ENCODE measurements at places on chromosomes 2 and 18.

GRCh38 chr2:20115902-20116301 is 64.5 kb upstream of the LAPTM4A start:
- DNase-seq: no peak

DNA sequence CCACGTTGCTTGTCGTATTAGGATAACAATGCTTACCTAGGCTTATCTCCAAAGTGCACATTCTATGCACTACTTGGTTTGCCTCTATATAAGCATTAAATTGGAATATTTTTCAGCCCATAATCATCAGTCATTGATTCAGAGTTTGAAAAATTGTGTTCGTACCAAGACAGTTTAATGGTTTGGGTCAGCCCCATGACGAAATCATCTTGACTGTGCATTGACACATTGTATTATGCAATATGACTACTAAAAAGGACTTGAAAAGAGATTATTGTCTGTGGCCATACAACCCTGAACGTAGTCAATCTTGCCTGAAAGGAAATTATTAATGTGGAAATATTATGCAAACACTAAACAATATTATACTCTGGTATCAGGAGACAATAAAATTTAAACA is 141.3 kb downstream of the EML6 start:
- DNase-seq: no peak

DNA sequence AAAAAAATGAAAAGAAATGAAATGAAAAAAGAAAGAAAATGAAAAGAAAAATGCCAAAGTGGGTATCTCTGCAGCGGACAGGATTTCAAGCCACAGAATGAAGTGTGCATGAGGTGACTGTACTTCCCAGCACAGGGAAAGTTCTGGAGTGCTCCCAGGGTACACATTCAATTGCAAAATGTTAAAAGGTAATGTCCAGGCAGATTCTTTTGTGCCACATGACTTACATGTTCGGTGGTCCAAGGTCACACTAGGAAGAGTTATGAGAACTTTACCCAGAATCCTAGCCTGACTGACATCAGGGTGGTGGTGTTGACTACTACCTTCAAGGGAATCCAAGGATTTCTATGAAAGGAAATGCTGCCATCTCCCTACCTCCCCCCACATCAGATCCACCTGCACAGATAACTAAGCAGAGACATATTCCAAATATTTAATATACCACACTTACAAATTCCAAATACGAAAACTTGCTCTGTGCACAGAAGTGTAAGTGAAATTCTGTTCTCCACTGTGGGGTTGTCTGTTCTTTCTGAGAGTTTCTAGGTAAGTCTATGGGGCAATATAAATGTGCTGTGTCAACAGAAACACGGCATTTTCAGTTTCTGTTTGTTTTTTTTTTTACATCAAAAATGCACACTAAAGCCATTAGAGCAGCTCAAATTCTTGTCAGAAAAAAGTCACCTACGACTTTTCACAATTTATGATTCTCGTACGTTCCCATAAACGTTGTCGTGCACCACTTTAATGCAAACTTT is 56.6 kb downstream of the CABYR start:
- no peak for DNase-seq

- DNase-seq: no peak
Measured at GRCh38 chr18:28729321-28729720, 552.4 kb upstream of the CDH2 start.

GRCh38 chr2:151422917-151423439 is 13.3 kb downstream of the RIF1 start:
- DNase-seq: no peak

DNA sequence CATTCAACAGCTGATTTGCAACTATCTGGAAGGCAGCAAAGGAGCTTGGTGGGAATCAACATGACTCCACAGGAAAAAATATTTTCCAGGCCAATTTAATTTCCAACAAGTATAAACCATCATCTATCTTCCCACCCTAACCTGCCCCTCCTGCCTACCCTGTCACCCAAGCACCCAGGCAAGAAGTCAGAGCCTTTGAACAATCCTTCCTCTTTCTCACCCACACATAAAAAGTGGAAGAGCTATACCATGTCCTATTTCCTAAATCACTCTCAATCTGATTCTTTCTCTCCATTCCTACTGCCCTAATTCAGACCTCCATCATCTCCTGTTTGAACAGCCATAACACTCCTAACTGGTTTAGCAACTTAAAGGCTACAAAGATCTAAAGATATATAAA is 12.7 kb downstream of the SPIRE1 start:
- DNase-seq: no peak

- DNase-seq: no peak
Measured at GRCh38 chr2:173160618-173161017, 85.0 kb downstream of the MAP3K20 start.

- DNase-seq: no peak
Measured at GRCh38 chr2:28620291-28620793, 124.5 kb downstream of the PLB1 start.

GRCh38 chr2:173394091-173394974 is 39.7 kb downstream of the CDCA7 start:
- no peak for DNase-seq

GRCh38 chr2:218882461-218882816 is 1.8 kb downstream of the WNT10A start:
- DNase-seq: no peak

DNA sequence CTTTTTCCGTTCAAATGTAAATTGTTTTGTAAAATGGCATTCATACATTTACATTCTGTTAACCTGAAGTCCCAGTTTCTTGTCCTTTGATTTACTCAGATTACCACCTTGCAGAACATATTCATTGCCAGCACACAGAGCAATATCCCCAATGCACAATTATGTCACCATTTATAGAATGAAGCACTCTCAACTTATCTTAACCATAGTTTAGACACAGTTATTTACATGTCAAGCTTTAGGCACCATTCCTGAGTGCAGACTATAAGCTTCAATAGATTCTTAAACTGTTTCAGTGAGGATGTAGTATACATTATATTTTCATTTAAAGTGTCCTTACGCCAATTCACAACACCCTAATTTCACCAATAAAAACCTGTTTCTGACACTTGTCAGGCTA is 1977.9 kb downstream of the SUCLG1 start:
- DNase-seq: no peak

GRCh38 chr2:126909366-126909765 is 10.7 kb downstream of the TEX51 start:
- DNase-seq: no peak

GRCh38 chr2:120740765-120741524 is 5.3 kb downstream of the GLI2 start:
- DNase-seq: no peak

DNA sequence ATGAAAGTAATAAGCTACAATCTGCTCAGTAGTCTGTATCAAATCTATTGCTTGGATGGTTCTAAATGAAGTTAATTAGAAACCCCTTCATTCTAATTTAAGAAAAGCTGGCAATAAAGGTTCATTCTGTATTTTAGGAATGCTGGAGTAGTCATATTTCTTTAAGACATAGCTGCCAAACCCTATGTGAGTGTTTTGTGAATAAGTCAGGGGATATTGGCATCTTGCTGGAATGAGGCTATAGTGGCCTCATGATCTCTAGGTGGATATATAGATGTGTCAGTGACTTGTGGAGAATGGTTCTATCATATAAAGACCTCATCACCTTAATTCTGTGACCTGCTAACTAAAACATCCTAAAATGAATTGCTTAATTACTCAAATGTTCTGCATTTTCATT is 196.3 kb downstream of the PDE1A start:
- no peak for DNase-seq

- DNase-seq: no peak
Measured at GRCh38 chr2:215712871-215713790, 277.3 kb upstream of the FN1 start.

- no peak for DNase-seq
Measured at GRCh38 chr18:11288401-11288800, 139.0 kb upstream of the PIEZO2 start.

GRCh38 chr2:132542953-132543569 is 126.5 kb downstream of the GPR39 start:
- no peak for DNase-seq

GRCh38 chr2:129829588-129829987 is 149.9 kb upstream of the RAB6C start:
- DNase-seq: no peak

DNA sequence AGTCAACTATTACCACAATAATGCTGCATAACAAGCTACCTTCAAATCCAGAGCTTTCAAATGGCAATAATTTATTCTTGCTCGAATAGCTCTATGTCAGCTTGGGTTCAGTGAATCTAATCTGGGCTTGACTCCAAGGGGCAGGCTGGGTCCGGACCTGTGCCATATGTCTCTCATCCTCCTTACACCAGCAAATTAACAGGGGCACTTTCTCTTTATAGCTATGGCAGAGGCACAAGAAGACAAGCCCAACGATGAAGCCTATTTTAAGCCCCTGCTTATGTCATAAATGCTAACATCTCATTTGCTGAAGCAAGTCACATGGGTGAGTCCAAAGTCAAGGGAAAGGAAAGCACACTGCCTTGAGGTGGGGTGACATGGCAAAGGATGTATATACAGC is 13.3 kb upstream of the ZNF521 start:
- no peak for DNase-seq

DNA sequence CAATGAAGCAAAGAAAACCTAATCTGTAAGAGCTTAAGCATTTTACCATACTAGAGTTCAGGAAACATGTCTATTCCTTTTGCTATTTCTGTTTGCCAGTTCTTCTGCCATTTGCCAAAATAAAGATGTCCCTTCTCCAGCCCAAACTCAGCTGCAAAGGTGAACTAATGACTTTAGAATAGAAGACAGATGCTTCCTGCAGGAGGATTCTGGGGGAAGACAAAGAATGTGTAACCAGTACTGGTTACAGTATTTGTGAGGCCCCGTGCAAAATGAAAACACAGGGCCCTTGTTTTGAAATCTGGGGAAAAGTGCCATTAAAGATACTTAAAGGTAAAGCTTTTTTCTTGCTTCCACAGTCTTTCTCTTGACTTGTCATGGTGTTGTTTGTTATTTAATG is 34.3 kb upstream of the MTX2 start:
- no peak for DNase-seq

GRCh38 chr18:59996370-59996966 is 96.7 kb downstream of the PMAIP1 start:
- DNase-seq: no peak

- DNase-seq: no peak
Measured at GRCh38 chr2:68935471-68935870, 17.2 kb downstream of the GKN2 start.

GRCh38 chr2:239456940-239457339 is 56.1 kb upstream of the HDAC4 start:
- no peak for DNase-seq

GRCh38 chr2:135965756-135966155 is 19.7 kb downstream of the DARS1 start:
- no peak for DNase-seq

GRCh38 chr2:145930318-145930717 is 1410.4 kb upstream of the ZEB2 start:
- no peak for DNase-seq
